ENCODE measurements at places on chromosomes 16 and 17. TPM values are rescaled to one million over a fixed set of nuclear protein-coding genes. Genes with fewer than 3 reads are reported as not detected.

The SPATA32 gene
- 0.42 TPM for polyA plus RNA-seq

The XAF1 gene
- polyA plus RNA-seq = 32.6 TPM

The CARD14 gene
- 0.92 TPM for polyA plus RNA-seq

The PLA2G10 gene
- polyA plus RNA-seq = 0.26 TPM

The SLC12A3 gene
- polyA plus RNA-seq = 16.5 TPM

The PTGES3L gene
- 1.8 TPM for polyA plus RNA-seq

The HASPIN gene
- polyA plus RNA-seq = 4.9 TPM

The SLC16A13 gene
- 4.6 TPM for polyA plus RNA-seq

The CD300LG gene
- polyA plus RNA-seq = 1.3 TPM

The NPIPA3 gene
- polyA plus RNA-seq = 2.1 TPM

The CDH5 gene
- 66.3 TPM for polyA plus RNA-seq

The CCL8 gene
- polyA plus RNA-seq = not detected

The GLG1 gene
- polyA plus RNA-seq = 158 TPM

The THAP11 gene
- polyA plus RNA-seq = 26.6 TPM

The ADORA2B gene
- 1.3 TPM for polyA plus RNA-seq

The LPCAT2 gene
- polyA plus RNA-seq = 7.0 TPM

The ATP1B2 gene
- 22.9 TPM for polyA plus RNA-seq

The TCAP gene
- 2.2 TPM for polyA plus RNA-seq

The BEAN1 gene
- 1.4 TPM for polyA plus RNA-seq

Data from renal cortex interstitium (tissue), 15 donors.